NAMALWA (cell line): ENCODE measurements at places on chromosomes 1 and 21.

GRCh38 chr1:180252638-180253536 lies 22.8 kb downstream of the LHX4 start:
- DNase-seq: peak; percentile 87

- DNase-seq: no peak
Measured at GRCh38 chr1:234628089-234628488, 18.1 kb upstream of the IRF2BP2 start.

DNA sequence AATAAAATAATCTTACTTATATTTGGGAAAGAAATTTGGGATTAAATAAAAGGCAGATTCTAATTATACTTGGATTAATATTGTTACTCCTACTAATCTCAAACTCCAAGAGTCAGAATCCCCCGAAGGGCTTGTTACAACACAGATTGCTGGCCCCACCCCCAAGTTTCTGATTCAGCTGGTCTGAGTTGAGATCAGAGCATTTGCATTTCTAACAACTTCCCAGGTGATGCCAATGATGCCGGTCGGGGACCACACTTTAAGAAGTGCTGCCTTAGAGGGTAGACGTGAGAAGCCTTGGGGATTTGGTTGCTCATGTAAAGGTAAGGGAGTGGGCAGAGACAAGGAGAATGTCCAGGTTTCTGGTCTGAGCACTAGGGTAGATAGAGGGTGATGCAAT lies 47.2 kb downstream of the FMN2 start:
- DNase-seq: no peak

- DNase-seq: no peak
Measured at GRCh38 chr1:75475696-75476095, 135.2 kb downstream of the SLC44A5 start.

DNA sequence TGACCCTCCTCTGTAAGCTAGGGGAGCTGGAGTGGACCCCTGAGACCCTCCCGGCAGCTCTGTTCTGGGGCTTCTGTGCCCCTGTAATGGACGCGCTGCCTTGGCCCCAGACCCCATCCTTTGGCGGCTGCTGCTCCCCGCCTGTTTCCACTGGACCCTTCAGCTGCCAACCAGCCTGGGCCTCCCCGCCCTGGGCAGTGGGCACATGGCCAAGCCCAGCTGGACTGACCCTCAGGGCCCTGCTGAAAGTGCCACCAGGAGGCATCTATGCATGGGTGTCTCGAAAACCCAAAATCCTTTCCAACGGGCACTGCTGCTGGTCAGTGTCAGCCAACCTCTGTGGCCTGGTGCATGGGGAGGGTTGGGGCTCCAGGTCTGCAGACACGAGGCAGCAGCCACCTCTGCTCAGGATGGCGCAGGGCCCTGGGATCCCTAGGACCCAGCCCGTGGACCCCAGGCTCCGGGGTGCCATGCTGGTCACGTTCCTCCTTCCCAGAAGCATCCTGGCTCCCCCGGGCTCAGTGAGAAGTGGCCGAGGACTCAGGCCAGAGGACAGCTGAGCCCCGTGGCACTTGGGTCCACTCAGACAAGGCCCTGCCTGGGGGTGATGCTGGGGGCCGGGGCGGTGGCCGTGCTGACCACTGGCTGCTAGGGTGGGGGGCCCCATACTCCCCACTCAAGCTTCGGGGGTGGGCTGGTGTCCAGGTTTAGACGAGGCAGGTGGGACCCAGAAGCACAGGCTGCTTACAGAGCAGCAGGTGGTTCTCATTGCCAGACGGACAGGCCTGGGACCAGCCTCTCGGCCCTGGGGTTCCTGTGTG lies 46.9 kb downstream of the SLX9 start:
- no peak for DNase-seq

DNA sequence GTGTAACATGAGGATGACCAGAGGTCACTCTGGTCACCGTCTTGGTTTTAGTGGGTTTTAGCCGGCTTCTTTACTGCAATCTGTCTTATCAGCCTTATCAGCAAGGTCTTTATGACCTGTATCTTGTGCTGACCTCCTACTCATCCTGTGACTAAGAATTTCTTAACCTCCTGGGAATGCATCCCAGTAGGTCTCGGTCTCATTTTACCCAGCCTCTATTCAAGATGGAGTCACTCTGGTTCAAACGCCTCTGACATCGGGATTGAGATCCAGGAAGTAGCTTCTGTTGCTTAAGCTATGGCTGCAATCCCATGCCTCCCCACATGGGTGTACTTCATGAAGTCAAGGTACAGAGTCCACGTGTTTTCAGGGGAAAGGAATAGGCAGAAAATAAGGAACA lies 19.9 kb downstream of the FMN2 start:
- DNase-seq: peak; percentile 9

GRCh38 chr1:57772580-57773195 lies 348.8 kb upstream of the DAB1 start:
- DNase-seq: no peak

DNA sequence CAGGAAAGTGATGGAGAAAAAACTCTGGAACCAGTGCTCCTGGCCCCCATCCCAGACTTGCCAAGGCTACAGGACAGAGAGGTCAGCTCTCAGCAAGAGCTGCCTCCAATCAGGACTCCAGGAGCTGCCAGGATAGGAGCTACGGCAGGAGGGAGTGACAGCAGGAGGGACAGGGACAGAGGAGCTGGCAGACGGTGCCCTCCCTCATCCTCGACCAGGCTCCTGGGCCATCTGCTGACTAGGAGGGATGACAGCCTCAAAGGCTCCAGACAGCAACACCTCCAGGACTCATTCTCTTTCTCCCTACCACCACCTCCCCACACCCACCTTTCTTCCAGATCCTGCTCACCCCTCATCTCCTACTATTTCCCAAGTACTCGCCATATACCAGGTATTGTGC lies 22.7 kb downstream of the DLGAP3 start:
- no peak for DNase-seq

GRCh38 chr1:36136535-36136934 lies 11.5 kb upstream of the COL8A2 start:
- no peak for DNase-seq

- DNase-seq: no peak
Measured at GRCh38 chr1:215022204-215022603, 60.3 kb upstream of the KCNK2 start.

GRCh38 chr1:219265026-219265515 lies 91.4 kb downstream of the LYPLAL1 start:
- no peak for DNase-seq

DNA sequence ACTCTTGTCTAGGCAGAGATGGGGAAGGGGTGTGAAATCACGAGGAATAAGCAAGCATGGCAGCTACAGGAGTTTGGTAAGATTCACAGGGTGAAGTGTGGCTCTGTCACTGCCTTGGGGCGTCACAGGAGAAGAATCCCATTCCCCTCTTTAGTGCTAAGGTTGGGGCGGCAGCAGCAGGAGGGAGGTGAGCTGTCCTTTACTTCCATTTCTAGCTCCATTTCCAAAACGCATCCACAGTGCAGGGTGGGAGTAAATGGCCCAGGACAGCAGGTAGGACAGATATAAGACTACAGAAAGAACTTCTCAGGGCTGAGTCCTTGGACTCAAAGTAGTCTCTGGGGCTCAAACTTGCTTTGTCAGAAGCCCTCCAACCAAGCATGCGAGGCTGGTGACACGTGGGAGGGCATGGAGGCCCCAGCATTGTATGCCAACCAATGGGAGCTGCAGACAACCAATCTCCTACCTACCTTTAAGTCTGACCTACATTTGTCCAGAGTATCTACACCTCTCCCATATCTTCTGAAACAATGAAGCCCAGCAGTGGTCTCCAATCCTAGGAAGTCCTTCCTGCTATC lies 8.5 kb downstream of the MEF2D start:
- DNase-seq: peak; percentile 95

DNA sequence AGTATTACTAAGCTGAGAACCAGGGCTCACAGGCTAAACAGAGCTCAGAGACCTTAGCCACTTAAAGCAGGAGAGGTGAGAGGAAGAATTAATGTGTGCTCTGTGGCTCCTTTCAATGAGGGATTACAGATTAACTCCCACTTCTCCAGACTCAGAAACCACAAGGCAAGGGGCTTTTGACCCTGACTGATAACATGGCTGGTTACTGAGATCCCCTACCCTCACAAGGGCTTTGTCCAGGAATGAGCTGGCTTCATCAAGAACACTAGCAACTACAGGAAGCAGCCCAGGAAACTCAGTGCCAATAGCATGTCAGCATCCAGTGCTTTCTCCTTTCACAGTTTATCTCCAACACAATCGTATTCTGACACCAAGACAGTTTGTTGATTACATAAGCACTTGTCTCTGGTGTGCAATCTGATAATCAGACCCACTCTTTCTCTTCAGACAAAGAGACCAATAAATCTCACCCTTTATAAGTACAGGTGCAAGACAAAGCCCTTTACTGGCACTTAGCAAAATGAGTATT lies 38.8 kb downstream of the ERI3 start:
- DNase-seq: no peak

DNA sequence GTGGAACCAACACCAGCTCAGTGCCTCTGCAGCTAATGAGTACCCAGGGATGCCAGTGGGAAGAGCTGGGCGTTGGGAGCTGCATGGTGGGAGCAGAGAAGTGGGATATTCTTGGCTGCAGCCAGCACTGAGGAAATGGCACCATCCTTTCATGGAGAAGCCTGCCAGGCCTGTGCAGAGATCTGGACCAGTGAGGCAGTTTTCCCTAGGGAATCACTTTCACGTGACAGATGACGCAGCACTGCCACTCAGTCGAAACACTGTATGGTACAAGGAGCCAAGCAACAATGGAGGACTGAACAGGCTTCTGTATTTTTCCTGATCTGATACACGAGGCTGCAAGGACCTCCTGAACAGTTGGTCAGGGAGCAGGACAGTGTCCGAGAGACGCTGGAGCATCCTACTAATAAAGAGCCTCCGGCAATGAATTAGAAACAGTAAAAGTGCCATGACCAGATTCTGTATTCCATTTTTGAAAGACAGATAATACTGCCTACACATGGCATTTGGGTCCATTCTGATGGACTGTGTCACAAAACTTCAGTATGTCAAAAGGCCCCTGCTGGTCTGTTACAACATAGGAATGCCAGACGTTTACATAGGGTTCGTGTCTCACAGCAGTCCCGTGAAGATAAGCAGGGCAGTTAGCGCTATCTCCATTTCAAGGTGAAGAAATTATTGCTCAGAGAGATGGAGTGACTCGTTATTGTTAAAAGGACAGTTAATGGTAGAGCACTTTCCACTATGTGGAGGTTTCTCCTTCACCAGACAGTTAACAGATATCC lies 44.0 kb upstream of the LMO4 start:
- no peak for DNase-seq

GRCh38 chr1:162463021-162463420 lies 34.6 kb upstream of the UHMK1 start:
- no peak for DNase-seq

GRCh38 chr1:39214998-39215873 lies 10.7 kb downstream of the MACF1 start:
- DNase-seq: peak; percentile 45

DNA sequence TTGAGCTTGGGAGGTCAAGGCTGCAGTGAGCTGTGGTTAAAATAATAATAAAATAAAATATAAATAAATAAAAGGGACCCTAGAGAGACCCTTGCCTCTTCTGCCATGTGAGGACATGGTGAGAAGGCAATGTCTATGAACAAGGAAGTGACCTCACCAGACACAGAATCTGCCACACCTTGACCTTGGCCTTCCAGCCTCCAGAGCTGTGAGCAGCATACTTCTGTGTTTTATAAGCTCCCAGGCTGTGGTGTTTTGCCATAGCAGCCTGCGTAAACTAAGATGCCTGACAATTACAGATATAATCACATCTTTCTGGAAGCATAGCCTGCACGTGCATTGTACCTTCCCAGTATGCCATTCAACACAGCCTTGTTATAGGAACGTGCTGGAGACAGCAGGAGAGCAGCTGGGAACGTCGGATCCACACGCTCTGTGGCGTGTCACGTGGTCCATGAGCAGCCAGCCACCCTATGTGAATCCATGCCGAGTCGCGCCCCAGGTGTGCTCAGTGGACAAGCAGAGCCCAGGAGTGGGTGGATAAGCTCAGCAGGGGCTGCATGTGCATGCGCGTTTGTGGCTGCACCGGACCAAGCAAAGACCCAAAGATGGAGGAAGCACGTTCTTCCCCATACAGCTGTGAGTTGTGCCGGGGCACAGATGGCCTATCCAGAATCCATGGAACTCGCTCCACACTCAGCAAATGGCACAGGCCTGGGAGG lies 17.8 kb downstream of the WNT9A start:
- no peak for DNase-seq

GRCh38 chr21:44423312-44423821 lies 31.9 kb upstream of the LRRC3 start:
- peak; percentile 35 for DNase-seq

- no peak for DNase-seq
Measured at GRCh38 chr21:36524477-36524876, 44.6 kb upstream of the CLDN14 start.

- no peak for DNase-seq
Measured at GRCh38 chr1:178871551-178872320, 859 bp upstream of the ANGPTL1 start.

DNA sequence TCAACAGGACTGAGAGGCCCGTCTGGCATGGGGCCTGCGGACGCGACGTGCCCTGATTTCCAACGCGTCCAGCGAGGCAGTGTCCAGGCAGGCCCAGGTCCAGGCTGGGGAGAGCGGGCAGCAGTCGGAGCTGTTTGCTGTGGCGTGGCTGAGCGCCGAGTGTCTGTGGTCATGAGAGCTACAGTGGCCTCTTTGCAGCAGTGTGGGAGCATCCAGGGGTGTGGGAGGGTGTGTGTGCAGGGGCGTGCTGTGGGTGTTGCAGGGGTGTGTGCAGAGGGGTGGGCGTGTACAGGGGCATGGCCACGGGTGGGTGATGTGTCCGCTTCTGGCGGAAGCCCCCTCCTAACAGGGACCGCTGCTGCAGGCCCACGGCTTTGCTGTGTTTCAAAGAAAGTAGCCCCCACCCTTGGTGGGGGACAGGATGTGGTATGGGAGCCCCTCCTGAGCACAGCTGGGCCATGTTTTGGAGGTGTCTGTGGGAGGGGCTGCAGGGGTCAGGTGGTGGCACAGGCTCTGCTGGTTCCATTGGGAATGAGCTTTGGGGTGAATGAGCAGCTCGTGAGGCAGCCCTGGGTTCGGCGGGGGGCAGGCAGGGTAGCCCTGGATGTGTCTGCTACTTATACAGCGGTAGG lies 17.7 kb downstream of the PLCH2 start:
- peak; percentile 50 for DNase-seq

DNA sequence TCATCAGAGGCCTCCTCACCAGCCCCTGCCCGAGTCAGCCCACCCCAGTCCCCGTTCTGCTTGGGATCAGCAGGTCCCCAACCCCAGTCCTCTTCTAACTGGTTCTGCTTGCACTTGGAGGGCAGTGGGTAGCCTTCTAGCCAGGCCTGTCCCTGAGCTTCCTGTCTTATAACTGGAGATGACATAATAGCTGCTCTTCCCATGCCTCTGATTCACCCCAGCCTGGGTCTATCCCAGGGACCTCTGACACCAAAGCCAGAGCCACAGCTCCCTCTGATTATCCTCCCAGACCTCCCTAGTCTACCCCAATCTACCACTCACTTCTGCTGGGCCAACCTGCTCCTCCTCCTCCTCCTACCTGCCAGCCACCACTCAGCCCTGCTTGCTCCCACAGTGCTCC lies 31.4 kb downstream of the IQGAP3 start:
- DNase-seq: no peak

DNA sequence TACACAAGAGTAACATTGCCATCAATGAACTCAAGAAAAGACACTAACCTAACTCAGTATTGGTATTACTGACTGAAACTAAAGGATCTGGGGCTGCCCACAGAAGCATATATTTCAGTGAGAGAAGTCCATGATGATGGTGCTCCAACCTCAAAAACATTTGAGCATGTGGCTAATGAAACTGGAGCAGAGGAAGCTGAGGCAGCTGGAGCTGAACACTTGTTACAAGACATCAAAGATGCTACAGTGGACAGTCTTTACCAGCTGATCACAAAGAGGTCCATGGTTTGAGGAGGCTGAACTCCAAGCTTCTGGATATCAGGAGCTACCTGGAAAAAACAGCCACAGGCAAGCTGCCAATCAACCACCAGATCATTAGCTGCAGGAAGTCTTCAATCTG lies 42.2 kb upstream of the TTC39A start:
- DNase-seq: no peak
